Stimulated activated CD4-positive, alpha-beta T cell treated with anti-CD3 and anti-CD28 coated beads, Interleukin-1b, Interleukin-23, amount 100 ng/mL, for 1 hour (primary cell): ENCODE measurements at places on chromosomes 7 and 10.

- no peak for DNase-seq
Observed at GRCh38 chr10:26085549-26085948, 131.0 kb upstream of the GAD2 start.

DNA sequence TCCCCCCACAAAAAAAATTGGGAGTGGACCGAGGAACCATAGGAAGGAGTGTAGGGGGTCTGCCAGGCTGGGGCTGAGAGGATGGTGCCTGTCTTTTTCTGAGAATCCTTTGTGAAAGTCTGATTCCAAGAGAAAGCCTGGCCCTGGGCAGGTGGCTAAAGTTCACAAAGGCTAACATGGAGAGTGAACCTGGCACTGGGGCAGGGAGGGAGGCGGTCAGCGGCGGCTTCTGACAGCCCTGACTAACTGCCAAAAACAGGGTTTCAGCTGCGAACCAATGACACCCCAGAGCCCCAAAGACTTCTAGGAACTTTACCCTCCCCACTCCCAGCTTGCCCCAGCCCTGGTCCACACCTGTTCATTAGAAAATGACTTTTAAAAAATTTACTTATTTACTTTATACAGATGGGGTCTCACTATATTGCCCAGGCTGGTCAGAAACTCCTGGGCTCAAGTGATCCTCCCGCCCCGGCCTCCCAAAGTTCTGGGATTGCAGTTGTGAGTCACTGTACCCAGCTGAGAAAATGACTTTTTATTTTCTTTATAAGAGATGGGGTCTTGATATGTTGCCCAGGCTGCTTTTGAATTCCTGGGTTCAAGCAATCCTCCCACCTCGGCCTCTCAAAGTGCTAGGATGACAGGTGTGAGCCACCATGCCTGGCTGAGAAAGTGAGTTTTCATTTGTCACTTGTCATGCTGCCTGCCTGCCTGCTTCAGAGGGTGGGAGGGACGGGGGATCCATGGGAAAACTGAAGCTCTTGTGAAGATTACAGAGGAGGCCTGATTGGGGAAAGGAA lies 61.0 kb upstream of the DUSP5 start:
- no peak for DNase-seq

DNA sequence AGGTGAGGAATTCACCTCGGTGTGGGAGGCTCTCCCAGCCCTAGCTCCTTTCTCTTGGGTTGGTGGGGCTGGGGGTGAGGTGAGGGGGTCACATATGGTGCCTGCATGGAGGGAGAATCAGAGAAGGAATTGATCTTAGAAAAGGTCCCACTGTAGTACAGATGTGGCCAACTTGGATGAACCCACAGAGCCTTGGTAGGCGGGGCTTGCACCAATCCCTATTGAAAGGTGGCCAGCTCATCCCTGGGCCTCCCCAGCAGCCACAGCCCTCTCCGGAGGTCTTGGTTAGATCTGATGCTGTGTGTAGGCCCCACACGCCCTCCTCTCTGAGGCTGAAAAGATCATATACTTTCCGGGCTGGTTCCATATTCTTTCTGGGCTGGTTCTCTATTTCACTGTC lies 19.0 kb downstream of the HKDC1 start:
- DNase-seq, result no peak

DNA sequence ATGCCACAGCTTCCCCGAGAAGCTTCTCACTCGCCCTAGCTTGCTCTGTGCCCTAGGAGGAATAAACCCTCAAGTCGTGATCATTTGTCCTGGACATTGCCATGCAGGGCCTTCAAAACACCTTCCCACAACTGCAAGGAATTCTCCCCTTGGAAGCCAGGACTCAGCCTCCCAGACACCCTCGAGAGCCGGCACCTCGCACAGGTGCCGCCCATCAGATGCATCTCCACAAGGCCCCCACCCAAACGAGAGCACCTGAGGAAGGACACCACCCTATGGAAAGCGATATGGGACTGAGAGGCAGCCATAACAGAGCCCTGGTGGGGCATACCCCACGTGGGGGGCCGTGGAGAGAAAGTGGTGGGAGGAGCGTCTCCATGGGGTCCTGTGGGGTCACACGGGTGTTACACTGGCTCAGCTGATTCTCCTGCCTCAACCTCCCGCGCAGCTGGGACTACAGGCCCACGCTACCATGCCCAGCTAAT lies 77.6 kb upstream of the FOXK1 start:
- no peak for DNase-seq

- no peak for DNase-seq
Observed at GRCh38 chr10:133237241-133237587, 441 bp upstream of the VENTX start.

- DNase-seq, result no peak
Observed at GRCh38 chr10:71916827-71917226, 47.4 kb upstream of the CHST3 start.

- no peak for DNase-seq
Observed at GRCh38 chr10:44199991-44200655, 184.8 kb downstream of the CXCL12 start.

- no peak for DNase-seq
Observed at GRCh38 chr7:69246758-69247157, 351.5 kb upstream of the AUTS2 start.

DNA sequence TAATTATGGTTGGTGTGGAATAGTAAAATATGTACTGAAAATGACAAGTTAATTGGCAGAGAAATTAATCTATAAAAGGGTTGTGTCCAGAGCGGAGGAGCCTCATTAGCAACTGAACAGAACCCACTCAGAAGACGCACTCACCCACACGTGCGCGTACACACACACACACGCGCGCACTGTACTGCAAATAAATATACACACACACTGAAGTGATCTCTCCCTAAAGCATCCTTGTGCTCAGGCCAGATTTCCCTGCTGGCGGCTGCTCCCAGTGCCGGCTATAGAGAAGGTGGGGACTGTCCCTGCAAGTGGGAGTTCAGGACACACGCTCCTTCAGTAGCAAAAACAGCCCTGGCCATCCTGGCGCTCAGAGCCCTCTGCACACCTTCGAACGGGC lies 85.2 kb downstream of the CHST15 start:
- DNase-seq, result no peak

- no peak for DNase-seq
Observed at GRCh38 chr10:105986912-105987635, 1177.4 kb downstream of the SORCS1 start.

DNA sequence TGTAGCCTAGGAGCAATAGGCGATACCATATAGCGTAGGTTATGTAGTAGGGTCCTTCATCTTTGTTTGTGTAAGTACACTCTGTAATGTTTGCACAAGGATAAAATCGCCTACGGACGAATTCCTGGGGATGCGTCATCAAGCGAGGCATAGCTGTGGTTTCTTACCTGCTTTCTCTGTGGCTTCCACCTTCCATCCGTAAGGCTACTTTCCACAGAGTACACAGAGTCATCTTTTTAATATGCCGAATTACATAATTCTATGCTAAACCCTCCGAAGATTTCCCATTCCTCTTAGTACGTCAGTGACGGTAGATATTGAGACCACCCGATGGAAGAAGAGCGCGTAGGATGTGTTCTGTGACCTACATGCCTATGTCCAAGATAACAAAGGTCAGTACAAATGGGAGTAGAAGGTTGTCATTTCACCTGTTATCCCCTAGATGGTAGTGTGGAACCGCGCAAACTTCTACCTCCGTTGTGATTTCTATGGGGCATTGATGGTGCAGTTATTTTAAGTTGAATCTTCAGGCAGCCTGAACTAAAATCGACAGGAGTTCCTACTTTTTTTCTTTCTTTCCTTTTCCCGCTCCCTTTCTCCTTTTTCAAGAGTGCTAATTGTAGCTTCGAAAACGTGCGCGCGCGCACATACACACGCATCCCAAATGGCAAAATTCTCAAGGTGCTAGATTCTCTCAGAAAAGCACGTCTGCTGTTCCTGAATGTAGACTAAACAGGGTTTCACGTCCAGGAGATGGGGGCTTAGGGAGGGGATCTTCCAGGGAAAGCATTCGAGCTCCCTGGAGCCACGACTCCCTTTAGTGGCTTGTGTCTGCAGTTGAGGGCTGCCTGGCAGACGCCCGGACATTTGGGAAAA lies 111.7 kb upstream of the MBL2 start:
- no peak for DNase-seq

- no peak for DNase-seq
Observed at GRCh38 chr7:105876964-105877601, 684 bp upstream of the ATXN7L1 start.

GRCh38 chr10:34547291-34547690 lies 267.8 kb downstream of the PARD3 start:
- DNase-seq, result no peak

- DNase-seq, result peak; percentile 47
Observed at GRCh38 chr7:73717991-73718405, 1.5 kb downstream of the STX1A start.

DNA sequence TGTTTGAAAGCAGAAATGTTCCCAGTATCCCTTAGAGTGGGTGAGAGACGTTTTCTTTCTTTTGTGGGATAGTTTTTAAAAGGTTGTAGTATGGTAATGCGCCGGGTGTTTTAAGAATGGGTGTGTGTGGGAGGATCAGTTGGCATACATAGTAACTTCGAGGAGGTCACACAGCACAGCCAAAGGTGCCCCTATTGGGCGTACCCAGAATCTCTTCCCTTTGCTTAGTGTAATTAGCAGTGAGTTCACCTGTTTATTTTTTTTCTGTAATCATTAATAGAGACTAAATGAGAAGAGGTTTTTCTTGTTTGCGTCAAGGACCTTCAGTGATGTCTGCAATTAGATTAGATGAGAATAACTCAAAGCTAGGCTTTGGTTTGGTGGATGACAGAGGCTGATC lies 1.5 kb downstream of the PLEKHA8 start:
- DNase-seq, result no peak

- no peak for DNase-seq
Observed at GRCh38 chr7:140003913-140004382, 58.8 kb downstream of the PARP12 start.

DNA sequence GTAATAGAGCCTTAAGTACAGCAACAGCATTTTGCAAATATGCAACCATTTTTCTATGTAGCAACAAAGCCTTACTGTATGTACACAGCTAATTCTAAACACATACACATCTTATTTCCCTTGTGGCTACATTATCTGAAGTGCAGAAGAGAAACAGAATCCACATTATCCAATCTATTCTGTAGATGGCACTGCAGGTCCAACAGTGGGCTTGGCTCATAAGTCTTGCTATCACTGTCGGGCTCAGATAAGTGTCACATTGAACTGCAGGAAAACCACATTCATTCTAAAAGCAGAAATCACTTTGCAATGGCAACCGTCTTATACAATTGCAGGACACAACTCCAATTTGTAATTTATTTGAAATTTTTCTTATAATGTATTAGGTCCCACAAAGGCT lies 109.8 kb upstream of the NOBOX start:
- DNase-seq, result no peak
